Substantia nigra (tissue), 51 donors: ENCODE measurements at places on chromosomes 2 and 18.
A peak's percentile ranks its signal among the peaks of the same experiment; 100 is the strongest.

DNA sequence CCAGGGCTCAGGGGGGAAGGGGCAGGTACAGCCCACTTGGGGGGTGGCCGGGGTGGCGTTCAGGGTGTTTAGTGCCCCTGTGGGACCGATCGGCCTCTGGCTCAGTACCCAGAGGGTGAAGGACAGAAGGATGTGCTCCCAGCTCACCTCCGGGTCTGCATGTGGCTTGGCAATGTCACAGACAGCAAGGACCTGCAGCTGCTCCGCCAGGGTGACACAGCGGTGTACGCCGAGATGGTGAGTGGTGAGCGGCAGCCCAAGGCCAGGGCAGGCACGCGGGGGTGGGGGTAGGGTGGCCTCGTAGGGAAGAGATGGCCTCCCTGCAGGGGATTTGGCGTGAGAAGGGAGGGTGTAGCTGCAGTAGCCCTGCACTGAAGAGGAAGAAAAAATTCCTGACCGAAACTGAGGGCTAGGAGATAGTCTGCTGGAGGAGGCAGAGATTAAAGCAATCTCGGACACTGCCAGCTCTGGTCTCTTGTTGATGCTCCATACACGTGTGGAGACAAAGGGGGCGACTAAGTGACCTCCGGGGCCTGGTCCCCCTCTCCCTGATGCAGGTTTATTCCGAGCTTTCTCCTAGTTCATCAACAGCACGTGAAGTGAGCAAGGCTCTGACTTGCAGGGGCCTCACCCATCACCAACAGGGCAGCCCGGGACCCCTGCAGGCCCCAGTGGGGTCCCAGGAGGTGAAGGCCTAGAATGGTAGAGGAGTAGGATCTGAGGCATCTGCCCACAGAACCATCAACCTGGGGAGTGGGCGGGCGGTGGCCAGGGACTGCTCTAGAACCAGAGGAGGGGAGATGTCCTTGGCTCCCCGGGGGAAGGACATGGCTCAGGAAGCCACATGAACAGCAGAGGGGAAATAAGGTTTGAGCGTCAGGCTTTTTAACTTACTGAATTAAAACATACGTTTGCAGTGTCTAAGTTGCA, 45.4 kb downstream of the FER1L5 start:
- no peak for DNase-seq

- no peak for DNase-seq
These were observed 7.6 kb upstream of the MEIS1 start for GRCh38 chr2:66427300-66427699.

GRCh38 chr2:218872645-218873358, 7.8 kb upstream of the WNT10A start:
- DNase-seq: no peak

- DNase-seq: no peak
These were observed 124.5 kb upstream of the CDC42EP3 start for GRCh38 chr2:37795938-37796337.

- DNase-seq: no peak
These were observed 117.6 kb upstream of the RASGRP3 start for GRCh38 chr2:33358878-33359277.

GRCh38 chr18:2147476-2148230, 423.7 kb downstream of the METTL4 start:
- DNase-seq: no peak

GRCh38 chr2:98915751-98916358, 20.2 kb downstream of the CRACDL start:
- no peak for DNase-seq

GRCh38 chr18:73038336-73038735, 170.5 kb upstream of the NETO1 start:
- DNase-seq: no peak

DNA sequence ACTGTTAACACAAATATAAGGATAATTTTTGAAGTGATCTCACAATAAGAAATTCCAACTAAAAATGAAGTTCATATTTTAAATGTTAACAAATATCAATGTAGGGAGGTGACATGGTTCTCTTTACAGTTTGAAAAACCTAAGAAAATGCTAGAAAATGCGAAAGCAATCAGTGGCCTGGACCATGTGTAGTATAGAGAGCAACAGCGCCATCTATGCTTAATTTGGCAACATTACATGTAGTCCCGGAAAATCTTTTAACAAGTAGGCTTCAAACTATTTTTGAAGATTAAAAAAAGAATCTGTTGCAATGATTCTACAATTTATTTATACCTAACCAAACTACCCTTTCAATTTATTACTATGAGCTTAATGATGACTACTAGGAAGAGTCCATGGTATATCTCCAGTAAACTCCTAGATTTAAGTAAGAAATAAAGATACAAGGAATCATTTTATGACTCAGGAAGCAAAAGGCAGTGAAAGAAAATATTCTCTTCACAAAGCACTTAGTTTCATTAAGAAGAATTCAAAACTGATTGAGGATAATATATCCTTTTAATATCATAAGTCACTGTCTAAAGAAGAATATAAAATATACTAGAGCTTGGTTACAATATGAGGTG, 33.3 kb downstream of the NDUFA10 start:
- no peak for DNase-seq

- no peak for DNase-seq
These were observed 8.7 kb downstream of the DCTN1 start for GRCh38 chr2:74371421-74371820.

DNA sequence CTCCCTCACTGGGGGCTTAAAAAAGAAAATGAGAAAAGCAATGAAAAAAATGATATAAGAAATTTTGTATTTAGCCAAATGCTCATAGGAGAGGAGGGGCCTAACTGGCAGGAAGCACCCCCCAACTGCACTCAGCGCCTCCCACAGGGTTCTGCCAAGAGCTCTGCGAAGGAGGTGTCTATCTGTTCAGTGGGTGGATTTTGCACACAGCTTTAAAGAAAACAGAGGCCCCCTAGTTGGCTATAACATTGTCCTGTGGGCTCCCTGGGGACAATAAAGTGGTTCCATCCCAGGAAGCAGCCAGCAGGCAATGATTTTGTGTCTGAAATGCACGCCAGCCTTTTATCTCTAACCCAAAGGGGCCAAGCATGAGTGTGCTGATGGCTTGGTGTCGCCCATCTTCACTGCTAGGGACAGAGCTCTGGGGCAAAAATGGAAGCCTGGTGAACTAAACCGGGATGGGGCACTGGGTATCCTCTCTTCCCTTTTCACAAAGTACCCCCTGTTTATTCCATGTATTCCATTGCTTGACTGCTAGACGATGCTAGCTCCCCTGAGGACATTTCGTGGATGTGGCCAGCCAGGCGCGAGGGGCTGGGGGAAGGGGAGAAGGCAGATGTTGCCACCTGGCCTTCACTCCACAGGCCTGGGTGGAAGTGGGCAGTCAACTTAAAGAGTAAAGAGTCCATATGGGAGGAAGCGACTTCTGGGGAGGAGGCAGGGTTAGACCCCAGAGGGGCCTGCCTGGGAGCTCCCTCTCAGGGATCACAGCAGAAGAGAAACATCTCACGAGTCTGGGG, 205.7 kb downstream of the CYP26B1 start:
- DNase-seq: no peak

- DNase-seq: peak; percentile 50
These were observed 39.8 kb downstream of the SLC66A2 start for GRCh38 chr18:79911344-79912270.

DNA sequence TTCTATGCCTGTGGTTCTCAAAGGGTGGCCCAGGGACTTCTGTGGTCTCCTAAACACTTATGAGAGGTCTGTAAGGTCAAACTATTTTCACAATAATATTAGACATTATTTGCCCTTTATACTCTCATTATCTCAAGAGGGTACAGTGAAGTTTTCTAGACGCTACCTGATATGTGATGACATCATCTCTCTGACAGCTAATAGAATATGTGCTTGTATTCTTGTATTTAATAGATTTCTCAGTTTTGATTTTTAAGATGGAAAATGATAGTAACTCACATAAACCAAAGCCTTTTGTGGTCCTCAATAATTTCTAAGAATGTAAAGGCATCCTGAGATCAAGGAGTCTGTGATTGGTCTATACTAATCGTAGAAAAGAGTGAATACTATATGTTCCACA, 265.1 kb downstream of the ZNF521 start:
- DNase-seq: no peak

- no peak for DNase-seq
These were observed 20.5 kb downstream of the RND3 start for GRCh38 chr2:150466741-150467620.

DNA sequence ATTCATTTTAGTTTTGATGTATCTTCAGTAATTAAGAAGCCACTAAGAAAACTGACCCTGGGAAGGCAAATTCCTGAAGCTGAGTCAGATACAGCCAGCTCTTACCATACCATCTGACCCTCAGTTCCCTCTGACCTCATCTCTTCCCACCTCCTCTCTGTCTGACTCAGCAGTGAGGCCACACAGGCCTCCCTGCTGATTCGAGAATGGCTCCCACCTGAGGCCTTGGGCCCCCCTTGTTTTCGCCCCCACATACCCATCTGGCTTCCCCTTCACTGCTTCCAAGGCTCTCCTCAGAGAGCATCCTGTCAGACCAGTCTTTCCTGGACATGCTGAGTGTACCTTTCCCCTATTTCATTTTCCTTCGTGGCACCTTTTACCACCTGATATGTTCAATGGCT, 71.0 kb upstream of the CYP1B1 start:
- no peak for DNase-seq

DNA sequence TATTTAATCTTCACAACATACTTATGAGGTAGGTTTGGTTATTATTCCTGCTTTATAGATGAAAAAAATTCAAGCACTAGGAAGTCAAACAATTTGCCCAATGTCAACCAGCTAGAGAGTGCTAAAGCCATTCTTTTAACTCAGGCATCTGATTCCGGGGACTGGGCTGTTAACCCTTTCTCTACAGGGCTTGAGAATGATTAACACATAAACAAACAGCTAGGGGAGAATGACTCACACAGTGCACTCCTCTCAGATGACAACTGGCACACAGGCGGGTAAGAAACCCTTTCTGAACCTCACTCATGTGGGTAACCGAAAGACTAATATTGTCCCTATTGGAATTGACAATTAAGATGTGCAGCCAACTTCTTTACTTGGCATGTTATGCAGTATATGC, 86.3 kb upstream of the FSHR start:
- no peak for DNase-seq

DNA sequence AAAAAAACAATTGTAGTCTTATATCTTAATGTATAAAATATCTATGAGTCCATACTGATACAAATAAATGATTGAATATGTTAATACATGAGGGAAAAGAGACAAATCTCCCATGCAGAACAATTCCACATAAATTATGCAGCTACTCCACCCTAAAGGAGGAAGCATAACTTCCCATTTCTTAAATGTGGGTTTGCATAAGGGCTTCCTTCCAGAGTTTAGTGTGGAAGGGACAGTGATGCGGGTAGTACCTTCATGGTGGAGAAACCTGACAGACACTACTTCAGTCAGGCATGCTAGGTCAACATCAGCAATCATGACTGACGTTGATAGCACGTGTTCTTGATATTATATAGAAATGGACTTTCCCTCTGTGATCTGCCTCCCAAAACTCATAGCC, 146.9 kb upstream of the STON1 start:
- no peak for DNase-seq

DNA sequence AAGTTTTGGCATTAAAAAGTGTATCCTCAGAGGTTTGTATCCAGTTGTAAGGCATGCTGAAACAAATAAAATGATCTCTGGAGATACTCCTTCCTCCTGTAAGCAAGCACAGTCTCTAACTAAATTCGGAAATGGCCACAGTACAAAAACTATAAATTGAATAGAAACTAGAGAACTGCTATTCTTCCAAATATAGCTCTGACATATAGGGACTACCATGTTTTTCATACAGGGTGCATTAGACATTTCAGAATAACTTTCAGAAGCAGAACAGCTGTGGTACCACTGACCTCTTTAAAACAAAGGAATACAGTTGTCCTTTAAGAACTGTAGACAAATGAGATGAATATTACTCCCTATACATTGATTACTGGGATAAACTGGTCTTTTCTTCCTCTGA, 568.5 kb downstream of the ARHGAP15 start:
- no peak for DNase-seq

DNA sequence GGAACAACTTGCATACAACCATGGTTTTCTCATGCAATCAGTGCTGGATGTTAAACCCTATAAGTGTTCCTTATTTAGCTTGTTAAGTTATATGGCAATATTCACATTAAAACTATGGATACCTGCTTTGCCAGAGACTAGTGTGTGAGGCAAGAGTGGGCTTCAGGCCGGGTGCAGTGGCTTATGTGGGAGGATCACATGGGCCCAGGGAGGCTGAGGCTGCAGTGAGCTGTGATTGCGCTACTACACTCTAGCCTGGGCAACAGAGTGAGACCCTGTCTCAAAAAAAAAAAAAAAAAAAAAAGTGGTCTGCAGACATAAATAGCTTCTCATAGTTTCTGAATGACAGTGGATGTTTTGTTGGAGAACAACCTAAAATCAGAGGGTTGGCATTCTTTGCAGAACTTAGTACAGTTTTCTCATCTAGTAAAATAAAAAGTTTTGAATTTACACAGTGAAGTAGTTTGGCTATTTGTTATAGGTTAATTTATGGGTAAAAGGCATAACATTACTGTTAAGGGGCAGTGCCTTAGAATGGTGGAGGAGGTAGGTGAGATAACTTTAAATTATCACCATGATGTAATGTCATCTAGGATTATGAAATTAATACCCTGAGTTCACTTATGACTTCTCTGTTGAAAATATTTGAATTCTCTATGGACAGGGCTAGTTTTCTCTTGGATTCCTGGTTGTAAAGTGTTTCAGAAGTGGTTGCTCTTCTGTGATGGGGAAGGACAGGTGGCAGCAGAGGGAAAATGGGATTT, 5.3 kb downstream of the CERS6 start:
- no peak for DNase-seq

- no peak for DNase-seq
These were observed 16.8 kb upstream of the CUL3 start for GRCh38 chr2:224601923-224602322.

- DNase-seq: no peak
These were observed 109.0 kb upstream of the RGPD4 start for GRCh38 chr2:107717661-107718060.

GRCh38 chr2:39621596-39621995, 44.1 kb upstream of the TMEM178A start:
- DNase-seq: no peak

GRCh38 chr18:23377669-23378301, 75.3 kb upstream of the RIOK3 start:
- DNase-seq: no peak

DNA sequence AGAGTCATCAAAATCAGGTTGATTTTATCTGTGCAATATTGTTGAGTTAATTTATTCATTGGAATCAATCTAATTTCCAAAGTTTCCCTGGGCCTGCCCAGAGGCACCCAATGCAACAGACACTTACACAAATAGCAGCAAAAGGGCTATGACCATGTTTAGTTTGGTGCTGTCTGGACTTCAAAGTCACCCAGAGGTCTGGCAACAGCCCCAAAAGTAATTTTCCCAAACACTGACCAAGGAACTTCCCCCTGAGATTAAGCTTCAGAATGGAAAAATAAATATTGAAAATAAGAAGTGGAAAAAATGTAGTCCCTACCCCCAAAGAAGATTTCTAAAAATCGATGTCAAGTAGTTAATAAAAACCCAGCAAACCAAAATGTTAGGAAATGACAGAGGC, 70.9 kb upstream of the RNF152 start:
- DNase-seq: no peak

GRCh38 chr18:72849671-72850070, 18.1 kb downstream of the NETO1 start:
- DNase-seq: no peak

- no peak for DNase-seq
These were observed 378.4 kb upstream of the HNRNPA3 start for GRCh38 chr2:176834226-176834625.
